ENCODE measurements at places on chromosomes 11 and 22. TPM values are rescaled to one million over a fixed set of nuclear protein-coding genes. Genes with fewer than 3 reads are reported as not detected.

DNA sequence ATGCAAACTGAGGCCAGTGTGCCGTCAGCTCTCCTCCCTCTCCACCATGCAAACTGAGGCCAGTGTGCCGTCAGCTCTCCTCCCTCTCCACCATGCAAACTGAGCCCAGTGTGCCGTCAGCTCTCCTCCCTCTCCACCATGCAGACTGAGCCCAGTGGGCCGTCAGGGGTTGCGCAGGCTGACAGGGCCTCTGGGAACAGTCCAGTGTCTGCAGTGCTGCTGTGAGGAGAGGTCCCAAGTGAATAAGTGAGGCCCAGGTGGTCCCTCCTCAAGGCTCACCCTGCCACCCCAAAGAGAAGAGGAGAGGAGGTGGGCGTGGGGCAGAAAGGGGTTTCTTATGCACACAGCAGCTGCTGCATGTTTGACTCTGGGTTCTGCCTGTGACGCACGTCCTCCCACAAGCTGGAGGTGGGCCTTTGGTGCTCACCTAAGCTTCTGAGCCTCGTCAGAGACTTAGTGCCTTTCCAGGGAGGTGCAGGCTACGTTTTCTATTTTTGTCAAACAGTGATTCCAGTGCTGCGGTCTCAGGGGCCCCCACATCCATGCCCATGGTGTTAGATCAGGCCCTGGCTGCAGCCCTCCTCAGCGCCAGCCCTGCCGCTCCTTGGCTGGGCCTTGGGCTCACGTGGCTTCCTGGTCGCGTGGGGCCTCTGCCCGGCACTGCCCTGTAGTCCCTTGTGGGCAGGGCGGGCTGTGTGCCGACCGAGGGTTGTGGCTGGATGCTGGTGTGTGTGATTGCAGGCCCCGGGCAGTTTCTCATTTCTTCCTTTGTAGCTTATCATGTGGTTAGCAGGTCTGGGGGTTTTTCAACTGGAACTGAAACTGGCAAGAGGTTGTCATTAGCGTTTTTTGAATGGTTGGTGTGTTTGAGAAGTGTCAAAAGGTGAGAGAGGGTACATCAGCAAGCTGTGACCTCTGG lies 7.1 kb downstream of the TPCN2 start:
- DNase-seq, result no peak

DNA sequence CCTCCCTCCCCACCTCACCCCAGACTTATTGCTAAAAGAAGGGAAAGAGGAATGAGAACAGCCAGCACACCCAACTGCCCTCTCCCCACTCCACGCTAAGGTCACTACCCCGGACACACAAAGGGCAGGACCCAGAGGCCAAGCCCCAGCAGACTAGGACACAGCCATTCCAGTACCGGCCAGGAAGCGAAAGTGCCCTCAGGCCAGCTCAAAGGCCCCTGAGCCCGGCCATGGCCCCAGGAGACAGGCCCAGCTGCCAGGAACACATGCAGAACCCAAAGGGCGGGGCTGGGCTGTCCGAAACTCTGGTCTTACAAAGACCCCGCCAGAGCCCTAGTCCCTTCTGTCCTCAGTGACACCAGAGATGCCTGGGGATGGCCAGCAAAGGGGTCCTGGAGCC lies 5.5 kb downstream of the RCOR2 start:
- peak; percentile 23 for DNase-seq

DNA sequence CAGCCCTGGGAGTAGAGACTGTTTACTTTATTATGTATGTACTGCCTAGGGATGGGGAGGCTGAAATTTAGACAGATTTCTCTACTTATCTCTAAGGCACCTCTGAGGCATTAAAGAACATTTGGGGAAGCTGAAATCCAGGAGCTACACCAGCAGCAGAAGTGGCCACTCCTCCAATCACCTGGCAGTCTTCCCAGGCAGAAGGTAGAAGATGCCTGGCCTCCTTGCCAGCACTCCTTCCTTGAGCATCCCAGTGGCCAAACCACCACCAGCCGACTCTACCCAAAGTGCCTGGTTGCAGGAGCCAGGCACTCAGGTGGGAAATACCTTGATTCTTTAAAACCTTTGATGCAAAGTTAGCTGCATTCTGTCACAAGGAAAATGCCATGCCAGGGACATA lies 1.9 kb upstream of the FAT3 start:
- DNase-seq, result no peak

GRCh38 chr22:18976197-18976751 lies 40.2 kb upstream of the PRODH start:
- DNase-seq, result no peak

DNA sequence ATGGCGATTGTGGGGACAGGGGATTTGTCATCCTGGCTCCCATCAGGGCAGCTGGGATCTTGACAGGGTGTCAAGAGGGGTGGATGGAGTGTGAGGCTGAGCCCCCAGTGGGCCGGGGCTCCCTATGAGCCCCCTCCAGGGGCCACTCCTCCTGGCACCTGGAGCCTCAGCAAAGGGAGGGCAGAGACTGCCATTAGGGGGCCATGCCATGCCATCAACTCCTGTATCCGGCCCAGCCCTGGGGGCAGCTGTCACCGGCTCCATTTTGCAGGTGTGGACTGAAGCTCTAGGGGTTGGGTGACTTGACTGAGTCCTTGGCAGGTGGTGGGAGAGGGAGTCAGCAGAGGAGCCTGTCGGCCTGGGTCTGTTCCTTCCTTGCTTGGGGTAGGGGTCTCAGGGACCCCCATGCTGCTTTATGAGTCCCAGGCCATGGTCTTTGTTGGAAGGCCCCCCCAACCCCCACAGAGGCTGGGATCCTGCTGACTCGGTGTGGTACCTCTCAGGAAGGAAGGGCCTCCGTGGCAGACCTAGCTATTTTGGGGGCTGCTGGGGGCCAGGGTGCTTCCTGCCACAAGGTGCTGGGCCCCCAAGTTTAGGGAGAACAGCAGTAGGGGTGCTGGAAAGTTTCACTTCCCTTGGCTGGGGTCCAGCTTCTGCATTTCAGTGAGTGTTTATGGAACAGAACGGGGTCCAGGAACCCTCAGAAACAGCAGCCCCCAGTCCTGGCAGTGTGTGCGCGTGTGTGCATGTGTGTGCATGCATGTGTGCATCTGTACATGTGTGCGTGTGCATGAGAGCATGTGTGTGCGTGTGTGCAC lies 1.5 kb downstream of the ACY3 start:
- DNase-seq, result no peak

DNA sequence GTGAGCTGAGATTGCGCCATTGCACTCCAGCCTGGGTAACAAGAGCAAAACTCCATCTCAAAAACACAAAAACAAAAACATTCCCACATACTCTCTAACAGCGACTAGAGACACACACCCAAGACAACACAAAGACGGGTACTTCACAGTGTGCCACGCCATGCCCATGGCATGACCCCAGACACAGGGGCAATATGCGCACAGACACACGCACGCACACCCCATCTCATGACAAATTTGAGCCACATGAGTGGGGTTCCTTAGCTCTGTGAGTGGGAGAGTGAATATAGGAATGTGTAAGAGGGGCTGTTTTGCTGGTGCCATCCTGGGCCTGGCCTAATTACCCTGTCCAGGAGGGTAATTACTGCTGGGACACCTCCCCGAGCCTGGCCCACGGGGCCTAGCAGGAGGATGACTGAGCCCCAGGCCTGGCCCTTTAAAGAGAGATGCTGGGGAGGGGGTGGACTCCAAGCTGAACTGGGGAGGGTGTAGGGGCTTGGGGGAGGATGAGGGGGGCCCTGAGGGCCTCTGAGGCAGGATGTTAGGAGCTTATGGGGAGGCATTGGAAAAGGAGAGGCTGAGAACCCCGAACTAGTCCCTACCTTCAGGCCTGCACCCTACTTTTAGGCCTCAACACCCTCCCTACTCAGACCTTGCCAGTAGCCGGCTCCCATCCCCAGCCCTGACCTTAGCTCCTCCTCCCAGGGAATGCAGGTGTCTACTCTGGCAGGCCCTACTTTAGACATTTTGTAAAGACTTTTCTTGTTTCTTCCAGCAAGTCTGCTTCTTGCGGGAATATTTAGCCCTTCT lies 1.5 kb downstream of the LTBP3 start:
- DNase-seq, result no peak

- no peak for DNase-seq
These were observed 3.1 kb downstream of the MOB2 start for GRCh38 chr11:1483445-1483961.

DNA sequence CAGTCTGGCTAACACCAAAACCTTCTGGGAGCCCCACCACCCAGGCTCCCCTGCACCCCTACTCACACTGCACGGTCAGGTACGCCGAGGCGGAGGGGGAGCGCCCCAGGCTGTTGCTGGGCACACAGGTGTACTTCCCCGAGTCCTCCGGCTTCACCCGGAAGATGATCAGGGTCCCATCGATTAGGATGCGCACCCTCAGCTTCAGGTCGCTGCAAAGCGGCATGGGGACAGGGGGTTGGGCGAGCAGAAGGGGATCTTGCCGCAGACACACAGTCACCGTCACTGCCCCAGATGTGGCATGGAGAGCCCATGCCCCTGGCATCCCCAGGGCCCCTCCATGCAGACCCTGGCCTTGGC lies 21.2 kb downstream of the IGSF9B start:
- DNase-seq, result no peak

DNA sequence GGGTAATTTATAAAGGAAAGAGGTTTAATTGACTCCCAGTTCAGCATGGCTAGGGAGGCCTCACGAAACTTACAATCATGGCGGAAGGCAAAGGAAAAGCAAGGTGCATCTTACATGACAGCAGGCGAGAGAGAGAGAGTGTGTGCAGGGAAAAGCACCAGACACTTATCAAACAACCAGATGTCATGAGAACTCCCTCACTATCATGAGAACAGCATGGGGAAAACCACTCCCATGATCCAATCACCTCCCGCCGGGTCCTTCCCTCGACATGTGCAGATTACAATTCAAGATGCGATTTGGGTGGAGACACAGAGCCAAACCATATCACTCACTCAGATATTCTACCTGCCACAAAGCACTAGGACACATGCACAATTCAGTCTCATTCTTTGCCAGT lies 48.1 kb upstream of the HMGXB4 start:
- no peak for DNase-seq

The C22orf31 gene
- total RNA-seq, result not detected

The RASSF7 gene
- total RNA-seq, result 21.1 TPM

The ARL14EP gene
- 32.5 TPM for total RNA-seq

The TMPRSS5 gene
- 0.48 TPM for total RNA-seq

The CAPN5 gene
- total RNA-seq, result 4.7 TPM

The SLC22A12 gene
- not detected for total RNA-seq

The CEP57 gene
- total RNA-seq, result 37.8 TPM
